Stimulated activated naive B cell treated with anti-CD40 and anti-IgM and Interleukin-4, amounts not matched to agents 10 μg/mL and 1 μg/mL and 100 μg/mL, for 72 hours (primary cell): ENCODE measurements at places on chromosomes 6 and 20.

- no peak for DNase-seq
These were observed 10.3 kb downstream of the SLC4A11 start for GRCh38 chr20:3228750-3229032.

GRCh38 chr6:51818520-51819022 lies 268.8 kb downstream of the PKHD1 start:
- DNase-seq, result no peak

- no peak for DNase-seq
These were observed 5.7 kb downstream of the CDC25B start for GRCh38 chr20:3801846-3802245.

DNA sequence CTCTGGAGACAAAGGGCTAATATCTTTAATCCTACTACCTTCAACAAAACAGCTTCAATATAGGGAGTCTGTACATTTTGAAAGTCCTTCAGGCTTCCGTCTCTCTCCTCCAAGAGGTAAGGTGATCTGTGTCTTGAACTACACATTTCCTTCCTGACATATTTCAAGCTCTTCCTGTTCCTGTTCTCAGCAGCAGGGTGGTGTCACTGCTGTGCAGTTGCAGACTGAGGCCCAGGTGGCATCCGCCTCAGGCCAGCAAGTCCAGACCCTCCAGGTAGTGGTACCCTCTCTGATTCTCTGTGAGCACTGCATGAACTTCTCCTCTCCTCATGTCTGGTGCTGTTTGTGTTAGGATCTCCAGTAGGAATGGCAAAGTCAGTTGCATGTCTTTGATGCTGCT lies 7.8 kb downstream of the NFYA start:
- DNase-seq, result no peak

DNA sequence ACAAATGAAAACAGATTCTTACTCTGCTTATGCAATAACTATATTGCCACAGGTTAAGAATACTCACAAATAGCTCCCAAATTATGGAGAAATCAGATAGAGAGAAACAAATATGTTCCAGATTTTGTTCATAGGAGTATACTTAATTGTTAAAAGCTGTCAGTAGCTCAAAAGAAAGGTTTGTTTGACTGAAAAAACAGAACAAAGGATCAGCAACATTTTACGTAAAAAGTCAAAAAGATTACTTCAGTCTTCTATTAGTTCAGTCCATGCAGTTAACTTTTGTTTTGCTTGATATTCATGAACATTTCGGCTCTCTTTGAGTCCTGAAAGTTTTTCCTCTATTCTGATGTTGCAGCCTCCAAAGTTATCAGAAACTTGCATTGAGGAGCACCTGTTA lies 13.4 kb upstream of the NANP start:
- no peak for DNase-seq

GRCh38 chr20:21049305-21049828 lies 56.8 kb downstream of the LINC00237 start:
- DNase-seq, result no peak
